ENCODE measurements at places on chromosomes 3 and 15.

DNA sequence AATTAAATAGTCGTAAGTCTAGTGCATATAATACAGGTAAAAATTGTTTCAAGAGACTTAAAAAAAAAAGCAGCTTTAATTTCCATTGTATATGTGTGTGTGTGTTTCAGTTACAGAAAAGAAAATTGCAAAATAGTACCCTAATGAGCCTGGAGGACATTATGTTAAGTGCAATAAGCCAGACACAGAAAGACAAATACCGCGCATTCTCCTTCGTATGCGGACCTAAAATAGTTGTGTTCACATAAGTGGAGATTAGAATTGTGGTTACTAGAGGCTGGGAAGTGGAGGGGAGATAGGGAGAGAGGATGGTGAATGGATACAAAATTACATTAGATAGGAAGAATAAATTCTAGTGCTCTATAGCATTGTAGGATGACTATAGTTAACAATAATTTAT lies 3.6 kb downstream of the MESD start:
- DNase-seq, result no peak

GRCh38 chr3:157498371-157498770 lies 4.8 kb downstream of the VEPH1 start:
- DNase-seq, result no peak

DNA sequence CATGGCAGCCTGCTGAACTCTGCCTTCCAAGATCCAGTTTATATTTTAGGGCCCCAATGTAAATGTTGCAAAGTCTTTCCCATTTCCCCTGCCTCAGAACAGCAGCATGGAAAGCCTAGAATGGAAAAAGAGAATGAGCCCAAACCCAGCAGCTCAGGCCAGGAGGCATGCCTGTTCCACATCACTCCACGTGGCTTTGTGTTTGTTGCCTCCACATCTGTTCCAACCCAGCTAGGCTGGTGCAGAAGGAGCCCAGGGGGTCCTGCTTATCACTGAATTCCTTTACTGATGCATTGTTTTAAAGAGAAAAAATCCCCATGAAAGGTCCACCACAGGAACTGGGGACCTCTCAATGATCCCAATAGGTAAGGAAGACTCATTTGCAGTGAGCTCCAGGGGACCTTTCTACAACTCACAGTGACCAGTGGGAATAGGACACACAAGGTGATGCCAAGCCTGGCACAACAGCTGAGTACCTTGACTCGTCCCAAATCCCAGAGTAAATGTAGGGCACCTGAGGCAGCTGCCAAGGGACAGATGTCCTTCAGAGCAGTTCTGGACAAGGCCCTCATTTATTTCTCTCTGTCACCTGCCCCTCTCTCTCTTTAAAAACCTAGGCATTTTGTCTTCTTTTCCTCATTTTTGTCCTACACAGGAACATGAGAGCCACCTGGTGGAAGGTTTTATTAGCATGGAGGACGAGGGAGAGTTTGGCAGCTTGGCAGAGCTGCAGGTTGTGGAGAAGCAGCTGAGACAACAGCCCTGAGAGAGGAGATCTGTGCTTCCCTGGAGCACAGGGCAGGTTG lies 41.7 kb upstream of the ADAMTS17 start:
- no peak for DNase-seq

- no peak for DNase-seq
Measured at GRCh38 chr3:190094160-190094718, 26.5 kb downstream of the P3H2 start.

GRCh38 chr3:53577506-53577905 lies 83.1 kb downstream of the CACNA1D start:
- DNase-seq, result no peak

DNA sequence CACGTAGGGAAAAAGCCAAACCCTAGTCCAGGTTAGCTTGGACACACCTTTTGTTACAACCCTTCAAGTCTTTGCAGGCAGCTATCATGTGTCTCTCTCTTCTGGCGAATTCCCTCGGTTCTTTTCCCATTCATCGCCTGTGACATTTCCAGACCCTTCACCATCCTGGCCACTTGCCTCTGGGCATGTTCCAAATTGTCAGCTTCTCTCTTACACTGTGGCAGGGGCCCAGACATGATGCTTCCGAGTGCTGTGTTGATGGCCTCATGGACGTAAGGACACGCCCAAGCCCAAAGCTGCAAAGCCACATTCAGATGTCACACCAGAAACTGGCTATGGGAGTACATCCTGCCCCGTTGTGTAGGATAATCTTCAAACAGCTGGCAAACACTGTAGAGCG lies 58.5 kb downstream of the ISG20 start:
- DNase-seq, result no peak

DNA sequence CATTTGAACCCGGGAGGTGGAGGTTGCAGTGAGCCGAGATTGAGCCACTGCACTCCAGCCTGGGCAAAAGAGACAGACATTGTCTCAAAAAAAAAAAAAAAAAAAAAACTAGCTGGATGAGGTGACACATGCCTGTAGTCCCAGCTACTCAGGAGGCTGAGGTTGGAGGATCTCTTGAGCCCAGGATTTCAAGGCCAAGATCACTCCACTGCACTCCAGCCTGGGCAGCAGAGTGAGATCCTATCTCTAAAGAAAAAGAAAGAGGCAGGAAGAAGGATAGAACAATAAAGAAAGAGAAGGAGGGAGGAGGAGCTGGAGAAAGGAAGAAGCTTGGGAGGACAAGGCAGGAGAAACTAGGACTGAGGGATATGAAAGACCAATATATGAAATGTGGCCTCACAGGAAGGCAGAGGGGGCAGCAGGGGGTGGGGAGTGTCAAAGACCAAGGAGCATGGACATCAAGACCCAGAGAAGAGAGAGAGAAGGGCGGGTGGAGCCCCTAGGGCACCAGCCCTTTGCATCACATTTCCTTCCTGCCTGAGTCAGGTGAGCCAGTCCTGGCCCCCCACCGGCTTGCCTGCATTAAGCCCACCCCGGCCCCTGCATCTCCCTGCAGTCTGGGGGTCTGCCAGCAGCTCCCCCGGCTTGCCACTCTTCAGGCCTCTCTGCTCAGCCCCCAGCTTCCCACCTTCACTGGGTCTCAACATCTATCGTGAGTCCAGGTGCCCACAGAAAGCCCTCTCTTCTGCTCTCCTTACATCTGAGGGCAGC lies 11.5 kb downstream of the IGDCC3 start:
- DNase-seq, result no peak

GRCh38 chr3:101253396-101253795 lies 67.0 kb downstream of the IMPG2 start:
- DNase-seq, result no peak

- no peak for DNase-seq
Measured at GRCh38 chr15:48423896-48424475, 92.8 kb downstream of the DUT start.

- no peak for DNase-seq
Measured at GRCh38 chr3:55483196-55484095, 3.7 kb downstream of the WNT5A start.

DNA sequence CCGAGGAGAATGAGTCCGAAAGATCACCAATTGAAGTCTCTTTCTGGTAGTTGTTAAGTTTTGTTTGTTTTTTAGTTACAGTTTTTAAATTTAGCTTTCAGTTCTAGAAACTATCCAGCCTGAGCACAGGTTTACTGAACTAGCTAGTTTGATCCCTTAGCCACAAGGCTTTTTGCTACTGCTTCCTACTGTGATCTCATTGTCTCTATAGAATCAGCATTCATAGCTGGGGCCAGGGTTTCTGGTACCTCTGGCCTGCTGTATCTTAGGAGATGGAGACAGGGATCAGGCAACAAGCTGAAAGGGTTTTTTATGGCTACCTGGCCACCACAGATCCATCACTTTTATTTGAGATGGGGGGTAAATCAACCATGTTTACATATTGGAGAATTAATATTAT lies 37.0 kb downstream of the GOLM2 start:
- no peak for DNase-seq

DNA sequence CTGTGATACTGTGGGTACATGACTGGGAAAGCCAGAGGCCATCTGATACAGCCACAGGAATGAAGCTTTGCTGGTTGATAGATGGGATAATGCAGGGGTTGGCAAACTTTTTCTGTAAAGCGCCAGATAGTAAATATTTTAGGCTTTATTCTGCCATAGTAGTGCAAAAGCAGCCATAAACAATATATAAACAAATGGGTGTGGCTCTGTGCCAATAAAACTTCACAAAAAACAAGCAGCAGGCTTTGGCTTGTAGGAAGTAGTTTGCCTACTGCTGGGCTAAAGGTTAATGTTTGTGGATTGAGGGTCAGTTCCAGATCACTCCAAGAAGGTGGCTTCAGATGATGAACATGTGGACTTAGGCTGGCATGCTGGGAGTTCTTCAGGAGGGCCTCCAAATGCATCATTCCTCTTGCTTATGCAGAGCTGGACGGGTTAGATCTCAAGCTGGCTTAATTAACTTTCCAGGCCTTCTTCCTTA lies 305.7 kb downstream of the RPLP1 start:
- no peak for DNase-seq

DNA sequence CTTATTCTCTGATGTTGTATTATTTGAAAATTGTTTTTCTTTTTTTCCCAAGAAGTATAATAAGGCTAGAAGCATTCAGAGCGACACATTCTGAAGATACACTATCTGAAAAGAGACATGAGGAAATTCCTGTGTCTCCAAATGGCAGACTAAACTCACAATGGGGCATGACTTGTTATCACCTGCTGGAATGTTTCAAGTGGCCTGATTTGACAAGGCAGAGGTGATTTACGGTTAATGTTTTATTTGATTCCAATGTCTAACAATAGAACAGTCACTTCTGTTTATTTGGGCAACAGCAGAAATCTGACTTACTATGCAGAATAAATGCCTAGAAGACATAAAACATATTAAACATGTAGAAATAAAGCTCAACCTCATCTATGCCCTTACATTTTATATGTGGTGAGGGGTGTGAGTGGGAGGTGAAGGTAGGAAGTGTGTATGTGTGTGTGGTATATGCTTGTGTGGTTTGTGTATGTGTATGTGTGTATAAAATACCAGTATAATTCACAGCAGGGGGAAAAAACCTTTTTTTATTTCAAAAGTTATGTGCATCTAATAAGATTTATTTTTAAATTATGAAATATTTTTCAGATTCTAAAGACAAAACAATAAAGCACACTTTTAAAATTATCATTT lies 1051.7 kb downstream of the ROBO2 start:
- DNase-seq, result no peak

- no peak for DNase-seq
Measured at GRCh38 chr15:100061944-100062343, 279.8 kb downstream of the ADAMTS17 start.

DNA sequence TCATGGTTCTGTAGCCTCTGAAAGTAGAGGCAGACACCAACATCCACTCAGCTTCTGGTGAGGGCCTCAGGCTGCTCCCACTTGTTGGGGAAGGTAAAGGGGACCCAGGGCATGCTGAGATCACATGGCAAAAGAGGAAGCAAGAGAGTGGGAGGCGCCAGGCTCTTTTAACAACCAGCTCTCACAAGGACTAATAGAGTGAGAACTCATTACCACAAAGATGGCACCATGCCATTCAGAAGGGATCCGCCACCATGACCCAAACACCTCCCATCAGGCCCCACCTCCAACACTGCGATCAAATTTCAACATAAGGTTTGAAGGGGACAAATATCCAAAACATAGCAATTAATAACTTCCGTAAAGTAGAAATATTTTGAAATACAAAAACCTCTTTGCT lies 192.3 kb downstream of the OCA2 start:
- DNase-seq, result no peak

DNA sequence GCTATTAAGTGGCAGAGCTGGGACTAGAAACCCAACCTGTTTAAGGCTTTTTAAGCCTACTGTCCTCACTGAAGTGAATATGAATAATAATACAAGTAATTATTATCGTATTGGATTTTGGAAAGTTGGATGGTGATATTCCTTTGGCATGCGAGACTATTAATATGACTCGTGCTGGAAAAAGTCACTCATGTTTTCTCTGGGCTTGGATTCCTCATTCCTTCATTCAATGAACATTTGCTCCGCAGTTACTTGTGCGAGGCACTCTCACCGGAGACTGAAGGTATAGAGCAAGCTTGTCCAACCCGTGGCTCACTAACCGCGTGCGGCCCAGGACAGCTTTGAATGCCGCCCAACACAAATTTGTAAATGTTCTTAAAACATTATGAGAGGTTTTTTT lies 694 bp downstream of the PLAAT1 start:
- DNase-seq, result no peak

DNA sequence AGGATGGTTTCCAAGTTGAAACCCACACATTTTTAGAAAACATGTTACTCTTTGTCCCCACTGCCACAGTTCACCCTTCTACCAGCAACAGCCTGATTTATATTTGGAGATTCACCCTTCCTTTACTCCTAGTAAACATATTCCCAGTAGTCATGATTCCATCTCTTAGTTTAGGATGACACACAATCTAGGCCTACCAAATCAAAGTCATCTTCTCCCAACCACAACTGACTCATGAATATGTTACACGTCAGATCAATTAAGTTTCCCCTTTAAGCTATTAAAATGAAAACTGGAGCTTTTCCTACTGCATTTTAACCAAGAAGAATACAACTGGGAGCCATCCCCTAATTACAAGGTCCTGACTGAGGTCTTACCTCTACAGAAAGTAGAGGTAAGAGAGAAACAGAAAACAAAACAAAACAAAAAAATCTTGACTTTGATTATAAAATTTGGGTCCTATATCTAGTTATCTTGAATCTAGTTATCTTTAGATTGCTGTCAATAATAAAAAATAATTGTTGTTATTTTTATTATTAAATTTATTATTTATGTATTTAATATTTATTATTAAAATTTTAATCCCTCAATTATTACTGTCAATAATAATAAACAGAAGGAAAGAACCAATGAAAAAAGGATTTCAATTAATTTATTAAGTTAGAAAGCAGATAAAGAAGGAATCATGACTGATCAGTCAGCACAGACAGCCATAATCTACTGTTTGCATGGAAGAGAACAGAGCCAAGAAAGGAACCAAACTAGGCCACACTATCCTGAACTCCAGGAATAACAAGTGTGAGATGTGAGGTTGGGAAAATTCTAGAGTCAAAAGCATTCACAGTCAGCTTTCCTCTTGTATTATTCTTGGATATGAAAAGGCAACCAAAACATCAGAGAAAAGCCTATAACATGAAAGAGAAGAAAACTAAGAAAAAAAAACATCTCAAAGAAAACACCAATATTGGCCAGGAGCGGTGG lies 12.5 kb downstream of the DPH6 start:
- no peak for DNase-seq

DNA sequence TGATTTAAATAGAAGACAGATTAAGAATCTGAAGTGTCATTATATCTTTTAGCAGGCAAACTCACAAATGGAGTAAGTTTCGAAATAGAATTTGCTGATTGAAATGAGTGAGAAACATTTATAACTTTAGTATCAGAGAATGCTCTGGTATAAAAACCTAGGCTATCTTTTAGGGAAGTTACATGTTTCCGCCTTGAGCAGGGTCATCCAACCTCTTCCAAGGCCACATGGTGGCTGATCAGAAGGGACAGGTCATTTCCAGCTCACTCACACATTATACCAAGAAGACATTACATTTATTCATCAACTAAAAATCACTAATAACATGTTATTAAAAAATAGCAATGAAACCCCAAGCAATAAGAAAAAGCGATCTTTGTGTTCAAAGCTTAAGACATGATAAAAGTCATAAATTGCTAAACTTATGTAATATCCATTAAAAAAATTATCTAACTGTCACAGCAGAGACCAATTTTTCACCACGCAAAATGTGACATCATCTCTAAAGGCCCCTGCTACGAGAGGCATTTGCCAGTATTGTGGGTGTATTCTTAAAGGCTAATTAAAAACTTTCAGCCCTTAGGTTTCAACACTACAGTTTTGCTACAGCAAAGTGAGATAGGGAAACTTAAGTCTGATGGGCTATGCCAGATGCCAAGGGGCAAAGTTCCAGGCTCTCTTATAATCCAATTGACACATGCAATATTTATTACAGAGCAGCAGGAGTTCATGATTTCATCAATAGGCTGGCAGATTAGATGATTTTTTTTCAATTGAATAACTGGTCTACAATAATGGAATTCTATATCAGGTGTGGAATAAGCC lies 240.4 kb upstream of the TBL1XR1 start:
- no peak for DNase-seq
